Daoy (cell line): ENCODE measurements at places on chromosomes 16 and 17. TPM values are rescaled to one million over a fixed set of nuclear protein-coding genes. Genes with fewer than 3 reads are reported as not detected.

The HOXB6 gene
- 2.4 and 6.7 TPM in 2 replicates for total RNA-seq

The HID1 gene
- total RNA-seq, result 0.11 and 0.45 TPM in 2 replicates

The CCL1 gene
- total RNA-seq, result not detected in 2 replicates

The YBX2 gene
- 0.15 and 2.4 TPM in 2 replicates for total RNA-seq

The RAB37 gene
- total RNA-seq, result not detected in 2 replicates

The CLEC3A gene
- total RNA-seq, result not detected in 2 replicates

The DNASE1L2 gene
- 0.89 and 1.0 TPM in 2 replicates for total RNA-seq

The IGFALS gene
- not detected in 2 replicates for total RNA-seq
